ENCODE measurements at places on chromosomes 6 and 20. TPM values are rescaled to one million over a fixed set of nuclear protein-coding genes. Genes with fewer than 3 reads are reported as not detected.

RAB22A gene
- total RNA-seq = 22.2 TPM

CGAS gene
- total RNA-seq = 5.9 TPM

NHLRC1 gene
- total RNA-seq = 3.2 TPM

GRCh38 chr6:158501360-158502262 is 58.3 kb upstream of the TMEM181 start:
- DNase-seq = no peak

DNA sequence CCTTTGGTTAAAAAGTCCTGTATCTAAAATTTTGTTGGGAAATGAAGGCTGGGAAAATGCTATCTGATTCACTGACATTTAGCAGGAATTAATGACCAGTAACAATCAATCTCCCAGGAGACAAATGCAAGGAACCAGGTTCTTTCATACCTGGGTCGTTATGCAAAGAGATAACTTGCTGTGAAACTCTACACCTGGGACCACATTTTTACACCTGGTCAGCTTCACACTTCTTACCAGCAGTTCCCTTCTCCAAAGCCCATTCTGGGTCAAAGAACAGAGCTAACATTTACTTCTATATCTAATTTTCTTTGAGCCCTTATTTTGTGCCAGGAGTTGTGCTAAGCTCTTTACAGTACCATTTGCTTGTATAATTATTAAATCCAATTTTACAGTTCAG is 27.4 kb upstream of the STXBP5 start:
- DNase-seq = no peak

DNA sequence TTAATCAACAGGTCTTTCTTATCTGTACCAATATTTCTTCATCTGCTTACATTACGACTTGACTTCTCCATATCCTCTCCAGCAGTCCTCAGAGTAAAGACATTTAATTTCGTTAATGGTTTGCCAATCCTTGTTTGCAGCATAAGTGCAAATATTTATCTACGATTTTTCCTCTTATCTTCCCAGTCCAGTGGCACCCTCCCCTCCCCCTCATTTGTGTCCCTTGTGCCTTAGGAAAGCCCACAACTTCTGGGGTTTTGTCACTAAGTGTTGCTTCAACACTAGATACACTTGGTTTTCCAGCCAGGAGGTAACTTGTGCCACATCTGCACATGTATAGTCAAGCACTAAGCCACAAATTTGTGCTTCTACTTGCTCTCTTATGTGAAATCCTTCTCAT is 327.2 kb downstream of the CBLN4 start:
- DNase-seq = no peak

GRCh38 chr6:113820761-113821160 is 36.4 kb upstream of the MARCKS start:
- DNase-seq = no peak

DNA sequence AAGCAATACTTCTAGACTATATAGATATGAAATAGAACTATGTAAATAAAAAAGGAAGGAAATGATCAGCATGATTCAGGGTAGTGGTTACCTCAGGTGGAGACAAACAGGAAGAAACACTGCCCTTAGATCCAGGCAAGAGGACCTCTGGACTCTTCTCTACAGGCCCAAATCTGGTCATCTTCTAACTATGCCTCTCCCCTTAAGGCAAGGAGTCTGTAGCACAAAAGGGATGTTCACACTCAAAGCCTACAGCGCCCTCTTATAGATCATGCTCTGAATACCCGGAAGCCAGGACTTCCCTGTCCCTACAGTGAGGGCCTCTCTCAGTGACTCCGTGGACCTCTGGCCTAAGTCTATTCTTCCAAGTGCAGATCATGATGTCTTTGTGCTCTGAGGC is 30.4 kb upstream of the HIVEP2 start:
- no peak for DNase-seq
